ENCODE measurements at places on chromosomes 3 and 15. TPM values are rescaled to one million over a fixed set of nuclear protein-coding genes. Genes with fewer than 3 reads are reported as not detected.

Gene CCR3
- total RNA-seq = not detected

Gene FILIP1L
- total RNA-seq = 2.4 TPM

Gene TMEM158
- total RNA-seq = 1.9 TPM

Gene DPPA4
- not detected for total RNA-seq

Gene NISCH
- 60.5 TPM for total RNA-seq

Gene CCDC14
- total RNA-seq = 31.1 TPM

Gene CAMK1
- 11.7 TPM for total RNA-seq

Gene GANC
- total RNA-seq = 24.0 TPM

Gene TNNC1
- total RNA-seq = 0.61 TPM

Gene UTS2B
- not detected for total RNA-seq

Gene PAQR9
- not detected for total RNA-seq

Gene HYAL2
- 12.6 TPM for total RNA-seq

Gene DUOXA2
- not detected for total RNA-seq

Gene CD200
- 0.44 TPM for total RNA-seq

Gene TICRR
- 8.5 TPM for total RNA-seq

Gene CSPG5
- total RNA-seq = 0.71 TPM

Gene OCA2
- not detected for total RNA-seq

Gene CLDN18
- total RNA-seq = not detected

Gene MOBP
- total RNA-seq = 0.21 TPM
